T-helper 2 cell treated with Interferon-gamma antibody and Interleukin-4, amounts not matched to agents 100 ng/mL and 5 ng/mL, for 36 hours (primary cell): ENCODE measurements at places on chromosomes 16 and 17. TPM values are rescaled to one million over a fixed set of nuclear protein-coding genes. Genes with fewer than 3 reads are reported as not detected.

SEZ6 gene
- not detected in 2 replicates for total RNA-seq

PRSS53 gene
- total RNA-seq: 3.6 and 5.3 TPM in 2 replicates

GPR179 gene
- total RNA-seq: not detected in 2 replicates

CRHR1 gene
- not detected in 2 replicates for total RNA-seq

CDT1 gene
- 92.7 and 95.3 TPM in 2 replicates for total RNA-seq

CX3CL1 gene
- not detected in 2 replicates for total RNA-seq

SAMD14 gene
- total RNA-seq: 0.98 and 1.1 TPM in 2 replicates

C16orf46 gene
- total RNA-seq: 0.91 TPM in 1 of 2 replicates, not detected in the other

RNU2-1 gene
- 6,630 and 6,735 TPM in 2 replicates for total RNA-seq

G6PC1 gene
- not detected in 2 replicates for total RNA-seq

NEUROD2 gene
- not detected in 2 replicates for total RNA-seq

PRKCB gene
- 71.8 and 71.9 TPM in 2 replicates for total RNA-seq

MTSS2 gene
- 0.43 and 0.57 TPM in 2 replicates for total RNA-seq

TBC1D3H gene
- not detected in 2 replicates for total RNA-seq

ADGRG3 gene
- total RNA-seq: not detected in 2 replicates

SERPINF2 gene
- total RNA-seq: 0.36 and 0.48 TPM in 2 replicates

SEPTIN12 gene
- not detected in 2 replicates for total RNA-seq

HSD17B1 gene
- 0.77 and 1.1 TPM in 2 replicates for total RNA-seq

MSRB1 gene
- total RNA-seq: 14.0 and 14.1 TPM in 2 replicates

PRSS8 gene
- 0.18 TPM in 1 of 2 replicates, not detected in the other for total RNA-seq

TBC1D3E gene
- total RNA-seq: not detected in 2 replicates

CLEC3A gene
- not detected in 2 replicates for total RNA-seq

GRB7 gene
- 0.16 and 0.41 TPM in 2 replicates for total RNA-seq

SP2 gene
- 30.8 and 32.8 TPM in 2 replicates for total RNA-seq

TVP23A gene
- total RNA-seq: not detected in 2 replicates

TP53TG3C gene
- total RNA-seq: not detected in 2 replicates

UTS2R gene
- total RNA-seq: 0.16 TPM in 1 of 2 replicates, not detected in the other

IGSF6 gene
- total RNA-seq: 0.16 and 0.23 TPM in 2 replicates

PRR14 gene
- total RNA-seq: 71.0 and 71.4 TPM in 2 replicates

IL21R gene
- total RNA-seq: 25.9 and 26.2 TPM in 2 replicates

TOM1L1 gene
- 0.16 and 0.68 TPM in 2 replicates for total RNA-seq

FBXW10 gene
- not detected in 2 replicates for total RNA-seq

PRR15L gene
- not detected in 2 replicates for total RNA-seq

HSD3B7 gene
- 3.8 TPM in 2 replicates for total RNA-seq

ABCC11 gene
- 0.05 and 0.16 TPM in 2 replicates for total RNA-seq

CLEC19A gene
- total RNA-seq: not detected in 2 replicates

ASPA gene
- not detected in 2 replicates for total RNA-seq

CPHXL2 gene
- total RNA-seq: not detected in 2 replicates

MPP2 gene
- total RNA-seq: 0.64 and 0.86 TPM in 2 replicates

MLST8 gene
- 38.4 and 39.4 TPM in 2 replicates for total RNA-seq

RPL38 gene
- total RNA-seq: 1,109 and 1,152 TPM in 2 replicates

CDH8 gene
- 0.43 TPM in 1 of 2 replicates, not detected in the other for total RNA-seq

METTL26 gene
- total RNA-seq: 91.0 and 91.4 TPM in 2 replicates
